ENCODE measurements at places on chromosomes 16 and 17.

DNA sequence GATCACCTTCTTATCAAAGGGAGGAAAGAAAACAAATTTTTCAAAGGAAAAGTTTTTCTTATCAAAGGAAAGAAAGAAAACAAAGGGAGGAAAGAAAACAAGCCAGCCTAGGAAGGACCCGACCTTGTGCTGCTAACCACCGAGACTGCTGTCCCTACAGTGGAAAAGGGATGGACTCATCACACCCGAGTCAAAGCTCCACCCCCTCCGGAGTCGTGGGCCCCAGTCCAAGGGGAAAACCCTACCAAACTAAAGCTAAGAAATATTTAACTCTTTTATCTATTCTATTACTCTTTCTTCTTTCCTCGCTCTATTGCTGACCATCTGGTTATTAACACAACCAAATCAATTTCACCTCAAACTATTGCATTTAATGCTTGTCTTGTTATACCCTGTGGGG, 6.1 kb upstream of the ENDOV start:
- DNase-seq: no peak

DNA sequence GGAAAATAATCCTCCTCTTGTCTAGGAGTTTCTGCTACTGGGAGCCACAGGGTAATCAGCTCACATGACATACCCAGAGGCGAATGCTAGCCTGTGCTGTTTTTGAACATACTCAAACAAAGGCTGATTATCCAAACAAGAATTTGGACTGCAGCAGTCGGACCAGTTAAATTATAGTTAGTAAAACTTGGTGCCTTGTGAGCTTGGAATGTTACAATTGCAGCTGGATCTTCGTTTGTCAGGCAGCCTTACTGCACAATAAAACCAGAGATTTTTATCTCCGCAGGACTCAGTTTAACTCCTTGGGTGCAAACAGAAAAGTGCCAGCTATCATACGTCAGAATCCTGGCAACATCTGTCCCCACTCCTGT, 163.8 kb upstream of the TBX2 start:
- no peak for DNase-seq

- DNase-seq: no peak
Measured at GRCh38 chr17:32551186-32551955, 64.6 kb downstream of the CDK5R1 start.

DNA sequence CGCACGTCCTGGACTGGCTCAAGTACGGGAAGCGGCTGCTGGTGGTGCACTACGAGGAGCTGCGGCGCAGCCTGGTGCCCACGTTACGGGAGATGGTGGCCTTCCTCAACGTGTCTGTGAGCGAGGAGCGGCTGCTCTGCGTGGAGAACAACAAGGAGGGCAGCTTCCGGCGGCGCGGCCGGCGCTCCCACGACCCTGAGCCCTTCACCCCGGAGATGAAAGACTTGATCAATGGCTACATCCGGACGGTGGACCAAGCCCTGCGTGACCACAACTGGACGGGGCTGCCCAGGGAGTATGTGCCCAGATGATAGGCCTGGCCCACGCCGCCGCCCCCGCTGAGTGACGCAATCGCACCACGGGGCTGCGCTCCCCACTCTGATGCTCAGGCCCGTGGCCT, 50.2 kb downstream of the WSCD1 start:
- no peak for DNase-seq

DNA sequence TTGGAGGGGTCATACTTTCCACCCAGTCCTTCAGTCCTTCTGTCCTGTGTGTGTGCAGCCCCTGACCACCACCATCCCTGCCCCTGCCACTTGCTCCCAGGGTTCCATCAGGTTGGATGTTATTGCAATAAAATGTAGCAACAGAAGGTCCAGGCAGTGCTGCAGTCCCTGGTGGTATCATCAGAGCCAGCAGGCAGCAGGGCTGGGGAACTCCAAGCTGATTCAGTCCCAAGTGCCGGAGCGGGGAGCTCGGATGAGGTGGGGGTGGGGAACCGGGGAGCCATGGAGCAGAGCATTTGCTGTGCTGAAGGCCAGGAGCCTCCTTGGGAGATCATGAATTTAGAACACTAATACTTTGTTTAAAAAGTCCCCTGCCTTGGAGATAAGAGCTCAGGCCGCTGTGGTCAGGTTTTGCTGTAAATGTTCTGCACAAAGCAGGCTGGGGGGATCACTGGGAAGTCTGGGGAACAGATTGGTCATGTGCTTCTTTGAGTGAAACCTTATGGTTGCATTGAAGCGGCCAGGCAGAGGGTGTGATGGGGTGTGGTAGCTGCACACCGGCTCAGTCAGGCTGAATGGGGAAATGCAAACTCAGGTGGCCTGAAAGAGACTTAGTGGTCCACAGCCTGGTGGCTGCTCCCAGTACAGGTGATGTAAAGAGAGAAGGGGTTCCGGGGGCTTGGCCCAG, 225.9 kb downstream of the SEC14L1 start:
- no peak for DNase-seq

GRCh38 chr17:1511290-1511689, 5.1 kb downstream of the INPP5K start:
- no peak for DNase-seq

DNA sequence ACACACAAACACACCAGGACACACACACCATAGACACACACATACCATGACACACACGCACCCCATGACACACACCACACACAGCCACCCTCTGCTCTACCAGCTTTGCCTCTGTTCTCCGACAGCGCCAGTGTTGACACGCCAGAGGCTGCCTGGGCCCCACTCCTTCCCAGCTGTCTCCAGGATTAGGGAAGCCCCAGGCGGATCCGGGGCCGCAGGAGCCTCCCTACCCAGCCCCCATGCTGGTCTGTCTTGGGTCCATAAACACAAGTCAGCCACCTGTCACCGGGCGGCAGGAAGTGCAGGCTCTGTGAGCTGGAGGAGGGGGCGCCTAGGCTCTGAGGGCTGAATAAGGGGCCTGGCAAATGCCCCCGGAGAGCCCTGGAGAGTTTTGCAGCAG, 10.5 kb downstream of the TBC1D16 start:
- no peak for DNase-seq

GRCh38 chr17:70407506-70407905, 238.2 kb downstream of the KCNJ2 start:
- DNase-seq: no peak

Measured in stimulated activated CD4-positive, alpha-beta T cell treated with anti-CD3 and anti-CD28 coated beads, Interleukin-1b, Interleukin-23, amount 100 ng/mL, for 1 hour (primary cell).